Lower lobe of right lung (tissue), 2 donors: ENCODE measurements at places on chromosomes 12 and 14. TPM values are rescaled to one million over a fixed set of nuclear protein-coding genes. Genes with fewer than 3 reads are reported as not detected.
A peak's percentile ranks its signal among the peaks of the same experiment; 100 is the strongest.

DNA sequence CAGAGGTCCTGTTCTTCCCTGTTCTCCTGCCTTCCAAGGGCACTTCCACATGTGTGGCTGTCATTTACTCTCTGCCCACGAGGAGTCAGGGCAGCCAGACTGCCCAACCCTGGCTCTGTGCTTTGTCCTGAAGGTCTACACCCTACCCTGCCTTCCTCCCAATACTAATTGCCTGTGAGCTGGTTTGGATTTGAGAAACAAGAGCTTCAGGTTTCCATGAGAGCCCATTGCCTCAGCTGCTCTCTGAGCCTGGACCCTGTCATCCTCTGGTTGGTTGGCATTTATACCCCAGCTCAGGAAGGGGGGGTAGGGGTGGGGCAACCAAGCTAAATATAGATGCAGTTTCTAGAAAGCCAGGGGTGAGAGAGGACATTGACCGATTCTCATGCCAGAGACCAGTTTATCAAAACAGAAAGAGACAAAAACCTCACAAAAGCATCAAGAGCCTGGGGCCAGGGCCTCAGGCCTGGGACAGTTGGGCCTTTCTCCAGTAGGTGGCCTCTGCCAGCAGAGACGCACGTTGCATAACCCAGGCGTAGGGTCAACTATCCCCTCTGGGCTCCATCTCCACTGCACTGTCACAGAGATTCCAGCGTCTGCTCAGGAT lies 34.5 kb downstream of the VDR start:
- peaks cover 5% of the 10 kb centered on the region for H3K36me3 ChIP-seq
- DNase-seq, result no peak
- peaks cover 10% of the 10 kb centered on the region for H3K4me1 ChIP-seq
- H3K27ac ChIP-seq, result peak overlapping the region; percentile 15
- H3K27me3 ChIP-seq, result no peaks in the 10 kb centered on the region

FBXO21 gene
- total RNA-seq, result 35.4 TPM

DNA sequence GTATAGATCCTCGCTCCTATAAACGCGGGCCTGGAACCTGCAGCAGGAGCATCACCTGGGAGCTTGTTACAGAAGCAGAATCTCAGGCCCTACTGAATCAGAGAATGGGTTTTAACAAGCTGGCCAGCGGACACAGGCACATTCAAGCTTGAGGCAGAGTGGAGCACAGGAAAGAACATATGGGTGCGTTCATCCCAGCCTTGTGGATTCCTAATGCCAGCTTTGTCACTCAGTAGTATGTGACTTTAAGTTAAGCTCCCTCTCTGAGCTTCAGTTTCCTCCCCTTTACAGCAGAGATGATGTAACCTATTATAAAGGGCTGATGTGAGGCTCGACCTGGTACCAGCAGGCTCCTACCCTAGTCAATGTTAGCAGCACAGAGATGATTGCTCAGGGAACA lies 204.9 kb downstream of the ZFP36L1 start:
- no peaks in the 10 kb centered on the region for H3K27me3 ChIP-seq
- H3K27ac ChIP-seq, result no peak overlapping the region
- no peaks in the 10 kb centered on the region for H3K36me3 ChIP-seq

ADCY6 gene
- 42.7 TPM for total RNA-seq

GRCh38 chr12:39935275-39935674 lies 170.6 kb downstream of the SLC2A13 start:
- H3K4me1 ChIP-seq, result no peaks in the 10 kb centered on the region
- H3K27me3 ChIP-seq, result no peaks in the 10 kb centered on the region
- DNase-seq, result no peak

- no peaks in the 10 kb centered on the region for H3K27me3 ChIP-seq
- DNase-seq, result peak; percentile 94
- H3K4me3 ChIP-seq, result peak within 1 kb of the TSS; percentile 91
- peak within 1 kb of the TSS; percentile 92 for H3K27ac ChIP-seq
- no peaks in the 10 kb centered on the region for H3K36me3 ChIP-seq
Measured at GRCh38 chr12:76348079-76348901, at the start of gene BBS10. Gene BBS10, minus strand, starts transcription at chr12:76348415. Its CDS starts 57 bp downstream, at chr12:76348358.

DNA sequence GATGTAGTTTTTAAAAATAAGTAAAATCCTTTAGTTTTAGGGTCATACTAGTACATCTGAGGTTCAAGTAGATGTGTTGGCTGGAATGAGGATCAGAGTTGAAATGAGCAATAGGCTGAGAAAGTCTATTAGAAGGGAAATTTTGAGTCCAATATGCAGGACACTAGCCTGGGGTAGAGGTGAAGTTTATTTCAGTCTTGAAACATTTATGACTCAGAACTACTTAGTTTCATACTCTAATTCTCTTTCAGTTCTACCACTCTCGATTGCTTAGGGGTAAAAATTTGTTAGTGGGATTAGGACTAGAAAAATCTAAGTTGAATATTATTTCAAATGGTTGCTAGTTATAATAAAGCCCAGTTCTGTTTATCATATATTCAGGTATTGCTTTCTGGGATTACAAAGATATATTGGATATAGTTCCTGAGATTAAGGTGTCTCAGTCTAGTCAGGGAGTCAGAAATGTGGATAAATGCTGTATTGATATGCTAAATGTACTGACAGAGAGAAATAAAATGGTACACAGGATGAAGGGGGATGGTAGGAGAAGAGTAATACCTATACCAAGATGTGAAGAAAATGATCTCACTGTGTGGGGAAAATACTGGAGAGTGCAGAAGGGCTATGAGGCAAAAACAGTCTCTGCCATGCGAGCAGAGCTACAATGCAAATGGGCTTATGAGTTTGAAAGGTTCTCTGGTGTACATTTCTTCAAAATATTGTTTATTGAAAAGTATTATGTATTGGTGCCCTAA lies 395.8 kb upstream of the FBXO33 start:
- no peaks in the 10 kb centered on the region for H3K27me3 ChIP-seq
- no peak overlapping the region for H3K4me3 ChIP-seq
- DNase-seq, result no peak
- no peaks in the 10 kb centered on the region for H3K4me1 ChIP-seq

- H3K4me1 ChIP-seq, result peaks cover 21% of the 10 kb centered on the region
- no peak for DNase-seq
- no peaks in the 10 kb centered on the region for H3K27me3 ChIP-seq
- H3K4me3 ChIP-seq, result no peak overlapping the region
Measured at GRCh38 chr12:38892087-38892786, 13.2 kb downstream of the CPNE8 start.

GRCh38 chr12:48336564-48336963 lies 14.2 kb downstream of the ZNF641 start:
- no peaks in the 10 kb centered on the region for H3K27me3 ChIP-seq
- peaks cover under 1% of the 10 kb centered on the region for H3K36me3 ChIP-seq
- no peak overlapping the region for H3K27ac ChIP-seq
- no peak for DNase-seq
- H3K4me3 ChIP-seq, result no peak overlapping the region
- H3K4me1 ChIP-seq, result peaks cover 12% of the 10 kb centered on the region

DNA sequence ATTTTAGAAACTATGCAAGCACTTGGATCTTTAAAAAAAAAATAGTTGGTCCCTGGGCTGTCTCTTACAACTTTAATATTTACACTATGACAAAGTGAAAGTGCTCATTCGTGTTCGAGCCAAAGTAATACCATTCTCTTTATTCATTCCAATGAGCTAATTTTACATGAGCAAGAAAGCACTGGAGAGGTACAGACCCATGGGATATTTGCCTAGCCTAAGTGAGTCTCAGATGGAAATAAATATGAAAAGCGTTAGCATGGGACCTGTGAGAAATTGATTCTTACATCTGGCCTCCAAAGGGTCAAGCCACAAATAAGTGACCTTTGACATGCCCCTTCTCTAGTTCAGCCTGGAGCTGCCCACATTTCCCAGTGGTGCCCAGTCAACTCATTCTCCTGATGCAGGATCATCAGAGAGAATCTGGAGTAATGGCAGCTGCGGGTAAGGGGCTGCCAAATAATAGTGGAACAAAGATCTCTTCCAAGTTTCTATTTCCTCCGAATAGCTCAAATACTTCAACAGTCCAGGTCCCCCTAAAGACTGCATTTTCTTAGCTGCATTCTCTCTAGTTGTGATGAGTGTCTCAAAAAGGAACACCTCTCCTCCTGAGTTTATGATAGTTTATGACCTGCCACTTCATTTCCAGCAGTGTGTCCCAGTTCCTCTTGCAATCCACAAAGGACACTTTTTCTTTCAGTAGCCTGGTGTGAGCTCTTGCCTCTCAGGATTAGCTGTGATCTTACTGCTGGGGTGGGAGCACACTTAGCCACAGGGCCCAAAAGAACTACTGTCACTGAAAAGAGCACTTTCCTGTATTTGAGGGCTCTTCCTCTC lies 208.2 kb downstream of the DAD1 start:
- H3K4me1 ChIP-seq, result peaks cover 7% of the 10 kb centered on the region
- peak overlapping the region; percentile 53 for H3K27ac ChIP-seq
- no peak overlapping the region for H3K4me3 ChIP-seq
- H3K36me3 ChIP-seq, result no peaks in the 10 kb centered on the region
- DNase-seq, result no peak
- no peaks in the 10 kb centered on the region for H3K27me3 ChIP-seq

LTBP2 gene
- total RNA-seq, result 39.5 TPM

- no peaks in the 10 kb centered on the region for H3K27me3 ChIP-seq
- no peak overlapping the region for H3K27ac ChIP-seq
- H3K4me1 ChIP-seq, result no peaks in the 10 kb centered on the region
- no peaks in the 10 kb centered on the region for H3K36me3 ChIP-seq
- H3K4me3 ChIP-seq, result no peak overlapping the region
Measured at GRCh38 chr12:64903479-64904152, 79.2 kb downstream of the TBC1D30 start.

GRCh38 chr12:124109760-124110159 lies 136.7 kb downstream of the ZNF664 start:
- H3K4me3 ChIP-seq, result no peak overlapping the region
- DNase-seq, result no peak
- no peaks in the 10 kb centered on the region for H3K27me3 ChIP-seq
- no peaks in the 10 kb centered on the region for H3K4me1 ChIP-seq
- no peaks in the 10 kb centered on the region for H3K36me3 ChIP-seq
- no peak overlapping the region for H3K27ac ChIP-seq

- no peaks in the 10 kb centered on the region for H3K27me3 ChIP-seq
- no peak overlapping the region for H3K27ac ChIP-seq
- DNase-seq, result no peak
Measured at GRCh38 chr12:96422192-96422591, 22.0 kb upstream of the CDK17 start.

DNA sequence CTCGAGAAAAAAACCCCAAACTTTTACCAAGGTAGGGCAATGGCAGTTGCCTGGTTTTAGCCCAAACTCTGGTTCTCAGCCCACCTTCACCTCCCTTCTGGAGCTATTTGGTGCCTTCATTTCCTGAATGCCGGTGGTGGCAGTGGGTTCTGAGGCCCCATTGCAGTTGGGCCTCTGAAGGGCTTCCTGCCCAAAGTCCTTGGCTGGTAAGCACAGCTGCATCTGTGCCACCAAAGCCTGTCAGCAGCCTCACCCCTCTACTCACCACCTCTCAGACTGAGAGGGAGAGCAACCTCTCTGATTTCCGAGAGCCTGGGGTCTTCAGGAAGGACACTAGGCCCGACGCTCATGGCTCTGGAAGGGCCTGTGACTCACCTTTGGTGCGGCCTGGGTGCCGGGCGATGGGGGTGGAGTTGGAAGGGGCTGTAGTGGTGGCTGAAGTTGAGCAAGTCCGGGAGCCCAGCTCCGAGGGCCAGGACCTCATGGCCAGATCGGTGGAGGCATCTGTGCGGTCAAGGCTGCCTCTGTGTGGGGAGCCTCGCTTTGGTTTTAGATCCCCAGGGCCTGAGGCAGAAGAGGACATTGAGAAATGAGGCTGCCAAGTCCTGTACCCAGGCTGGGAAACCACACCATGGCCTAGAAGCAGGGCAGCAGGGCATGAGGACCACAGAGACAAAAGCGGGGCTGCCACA lies 38.6 kb upstream of the GPR68 start:
- H3K4me1 ChIP-seq, result peaks cover 9% of the 10 kb centered on the region
- no peak overlapping the region for H3K27ac ChIP-seq
- no peaks in the 10 kb centered on the region for H3K27me3 ChIP-seq
- DNase-seq, result peak; percentile 17
- H3K4me3 ChIP-seq, result no peak overlapping the region
- H3K36me3 ChIP-seq, result peaks cover 68% of the 10 kb centered on the region

ZNF410 gene
- total RNA-seq, result 41.5 TPM

- no peak for DNase-seq
- no peaks in the 10 kb centered on the region for H3K27me3 ChIP-seq
- H3K4me1 ChIP-seq, result no peaks in the 10 kb centered on the region
- no peak overlapping the region for H3K4me3 ChIP-seq
- H3K27ac ChIP-seq, result no peak overlapping the region
Measured at GRCh38 chr12:99680276-99680675, 32.7 kb downstream of the GARIN6 start.

GRCh38 chr12:121187501-121187900 lies 22.4 kb upstream of the P2RX4 start:
- H3K4me1 ChIP-seq, result peaks cover 10% of the 10 kb centered on the region
- H3K36me3 ChIP-seq, result peaks cover 6% of the 10 kb centered on the region
- H3K4me3 ChIP-seq, result no peak overlapping the region
- no peaks in the 10 kb centered on the region for H3K27me3 ChIP-seq

- no peak overlapping the region for H3K4me3 ChIP-seq
- no peak for DNase-seq
- no peaks in the 10 kb centered on the region for H3K36me3 ChIP-seq
- no peak overlapping the region for H3K27ac ChIP-seq
- H3K27me3 ChIP-seq, result no peaks in the 10 kb centered on the region
- H3K4me1 ChIP-seq, result no peaks in the 10 kb centered on the region
Measured at GRCh38 chr12:102504280-102504679, 23.9 kb upstream of the IGF1 start.

DNA sequence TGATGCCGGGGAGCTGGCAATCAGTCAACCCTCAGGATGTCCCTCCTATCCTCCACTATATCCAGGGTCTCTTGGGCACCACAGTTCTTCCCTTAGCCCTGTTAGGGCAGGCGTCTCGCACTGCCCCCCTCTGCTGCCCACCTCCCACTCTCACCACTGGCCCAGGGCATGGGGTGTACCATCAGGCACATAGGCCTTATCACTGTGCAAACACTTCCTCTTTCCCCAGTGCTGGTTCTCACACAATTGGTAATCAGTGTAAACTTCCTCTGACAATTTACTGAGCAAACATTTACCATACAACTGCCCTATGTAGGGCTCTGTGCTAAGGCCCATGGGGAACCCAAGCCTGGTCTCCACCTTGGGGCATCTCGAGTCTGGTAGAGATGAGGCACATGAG lies 20.1 kb upstream of the TMED10 start:
- H3K27me3 ChIP-seq, result no peaks in the 10 kb centered on the region
- DNase-seq, result peak; percentile 52
- H3K4me3 ChIP-seq, result no peak overlapping the region
- peak overlapping the region; percentile 18 for H3K27ac ChIP-seq
- no peaks in the 10 kb centered on the region for H3K36me3 ChIP-seq
- peaks cover 25% of the 10 kb centered on the region for H3K4me1 ChIP-seq

GRCh38 chr12:107400686-107401447 lies 284.7 kb upstream of the PWP1 start:
- no peak overlapping the region for H3K4me3 ChIP-seq
- no peak overlapping the region for H3K27ac ChIP-seq
- no peak for DNase-seq
- H3K36me3 ChIP-seq, result no peaks in the 10 kb centered on the region

DNA sequence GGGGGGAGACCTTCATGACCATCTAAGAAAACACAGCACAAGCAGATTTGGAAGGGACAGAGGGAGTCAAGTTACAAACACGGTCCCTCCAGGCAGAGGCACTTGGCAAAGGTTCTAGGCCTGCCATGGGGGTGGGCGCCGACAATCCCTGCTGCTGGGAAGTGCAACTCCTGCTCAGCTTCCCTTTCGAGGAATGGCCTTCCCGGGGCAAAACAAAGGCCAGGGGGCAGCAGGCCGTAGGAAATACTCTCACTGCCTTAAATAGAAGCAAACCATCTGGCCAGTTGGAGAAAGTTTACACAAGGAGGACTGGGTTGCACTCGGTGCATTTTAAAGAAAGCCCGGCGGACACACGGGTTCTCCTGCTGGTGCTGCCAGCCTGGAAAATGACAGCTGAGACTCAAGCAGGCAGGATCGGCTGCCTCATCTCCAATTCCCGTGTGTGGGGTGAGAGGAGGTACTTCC lies 65.8 kb downstream of the ITPK1 start:
- no peak overlapping the region for H3K27ac ChIP-seq
- no peak overlapping the region for H3K4me3 ChIP-seq
- DNase-seq, result no peak
- H3K27me3 ChIP-seq, result no peaks in the 10 kb centered on the region
- peaks cover 33% of the 10 kb centered on the region for H3K4me1 ChIP-seq
